ENCODE measurements at places on chromosomes 3 and 15.
A peak's percentile ranks its signal among the peaks of the same experiment; 100 is the strongest.

DNA sequence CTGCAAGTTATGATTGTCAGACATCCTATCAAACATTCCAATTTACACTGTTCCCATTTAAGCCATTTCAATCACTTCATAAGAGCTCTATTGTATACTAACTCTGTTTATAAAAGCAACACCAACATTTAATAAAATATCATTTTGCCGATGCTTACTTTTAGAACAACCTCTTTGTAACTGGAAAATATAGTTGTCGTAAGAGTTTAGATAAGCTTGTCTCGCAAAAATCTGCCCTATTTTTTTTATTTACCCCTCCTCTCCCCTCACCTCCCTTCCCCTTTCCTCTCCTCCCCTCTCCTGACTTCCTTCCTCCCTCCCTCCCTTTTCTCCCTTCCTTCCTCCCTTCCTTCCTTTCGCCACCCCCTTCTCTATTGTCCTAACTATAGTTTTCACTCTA, 105.7 kb upstream of the PEX5L start:
- DNase-seq, result no peak

GRCh38 chr15:69659454-69660050, 206.9 kb downstream of the RPLP1 start:
- no peak for DNase-seq

DNA sequence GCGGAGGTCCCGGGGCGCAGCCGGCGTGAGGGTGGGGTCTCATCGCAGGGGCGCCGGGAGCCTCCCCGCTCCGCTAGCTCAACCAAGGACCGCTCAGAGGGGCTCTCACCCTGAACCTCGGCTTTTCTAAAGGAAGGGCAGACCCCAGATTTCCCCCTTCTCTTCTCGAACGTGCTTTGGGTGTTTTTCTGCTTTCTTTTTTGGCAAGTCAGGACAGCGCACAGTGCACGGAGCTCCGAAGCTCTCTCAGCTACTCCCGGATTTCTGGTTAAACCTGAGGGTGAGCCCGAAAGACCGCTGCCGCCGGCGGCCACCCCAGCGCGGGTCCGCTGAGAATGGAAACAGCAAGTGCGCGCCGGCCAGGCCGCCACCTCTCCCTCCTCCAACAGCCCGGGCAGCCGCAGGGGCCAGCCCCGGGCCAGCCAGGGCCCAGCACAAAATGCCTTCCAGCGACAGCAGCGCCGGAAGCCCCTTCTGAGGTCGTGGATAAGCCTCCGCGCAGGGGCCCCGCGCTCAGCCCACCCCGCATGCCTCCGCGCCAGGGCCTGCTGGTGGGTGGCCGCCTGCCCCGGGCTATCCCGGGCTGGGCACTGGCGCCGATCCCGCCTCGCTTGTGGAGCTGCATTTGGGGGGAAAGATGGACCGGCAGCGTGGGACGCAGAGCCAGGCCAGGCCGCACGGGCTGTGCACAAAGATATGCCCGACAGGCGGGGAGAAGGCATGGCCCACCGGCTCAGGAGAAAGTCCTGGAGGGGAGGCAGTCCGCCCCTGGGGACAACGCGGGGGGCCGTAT, 8.2 kb upstream of the OCA2 start:
- DNase-seq, result peak; percentile 66

DNA sequence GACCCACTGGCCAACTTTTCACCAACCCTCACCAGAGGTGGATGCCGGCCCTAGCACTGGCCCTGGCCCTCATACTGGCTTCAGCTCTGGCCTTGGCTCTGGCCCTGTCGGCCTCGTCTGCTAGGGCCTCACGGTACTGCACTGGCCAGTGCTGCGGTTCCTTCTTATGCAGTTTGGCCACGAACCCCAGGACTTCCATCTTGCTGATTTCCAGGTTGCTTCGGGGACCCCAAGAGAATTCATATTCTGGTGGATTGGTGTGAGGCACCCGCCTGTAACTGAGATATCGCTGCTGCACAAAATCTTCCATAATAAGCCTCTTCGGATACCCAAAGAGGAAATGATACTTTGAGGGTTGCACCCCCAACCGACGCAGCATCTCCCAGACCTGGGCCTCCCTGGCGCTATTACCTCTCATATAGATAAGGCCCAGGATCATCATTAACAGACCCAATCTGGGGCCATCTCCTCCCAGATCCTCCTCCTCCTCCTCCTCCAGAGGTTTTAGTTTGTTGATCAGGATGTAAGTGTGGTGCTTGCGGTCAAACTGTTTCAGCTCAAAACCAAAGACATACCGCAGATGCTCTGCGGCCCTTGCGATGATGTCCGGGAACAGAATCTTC, 883 bp downstream of the MAGEF1 start:
- DNase-seq, result no peak

- peak; percentile 73 for DNase-seq
Measured at GRCh38 chr15:40511472-40512133, 40.8 kb downstream of the CHST14 start.

- DNase-seq, result peak; percentile 67
Measured at GRCh38 chr3:105518806-105519418, 152.2 kb downstream of the ALCAM start.

DNA sequence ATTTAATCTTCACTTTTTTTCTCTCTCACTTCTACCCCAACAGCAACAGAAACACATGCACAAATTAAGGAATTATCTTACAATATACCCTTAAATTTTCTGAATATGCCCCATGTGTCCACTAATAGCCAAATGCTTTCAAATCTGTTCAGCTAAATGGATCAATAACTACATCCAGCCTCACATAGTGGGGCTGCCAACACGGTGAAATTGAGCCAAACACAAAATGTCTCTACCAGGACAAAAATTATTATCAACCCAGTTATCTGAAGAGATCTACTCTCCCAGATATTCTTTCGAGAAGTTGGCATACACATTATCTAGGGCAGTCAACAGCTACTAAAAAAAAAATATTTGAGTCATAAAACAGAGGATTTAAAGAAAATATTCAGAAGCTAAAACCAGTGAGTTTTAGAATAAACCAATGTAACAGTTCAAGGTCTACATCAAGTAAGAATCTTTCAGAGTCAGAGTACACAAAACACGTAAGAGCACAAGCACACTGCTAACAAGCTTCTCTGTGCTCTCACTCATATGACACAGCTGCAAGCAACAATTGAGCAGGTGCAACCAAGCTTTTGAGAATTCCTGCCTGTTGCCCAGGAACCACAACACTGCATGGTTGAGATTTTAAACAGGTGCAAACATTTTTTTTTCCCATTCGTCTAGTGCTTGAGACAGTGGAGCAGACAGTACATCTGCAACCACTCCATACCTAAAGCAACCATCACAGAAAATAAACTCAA, 247.7 kb downstream of the ZBTB20 start:
- peak; percentile 31 for DNase-seq

DNA sequence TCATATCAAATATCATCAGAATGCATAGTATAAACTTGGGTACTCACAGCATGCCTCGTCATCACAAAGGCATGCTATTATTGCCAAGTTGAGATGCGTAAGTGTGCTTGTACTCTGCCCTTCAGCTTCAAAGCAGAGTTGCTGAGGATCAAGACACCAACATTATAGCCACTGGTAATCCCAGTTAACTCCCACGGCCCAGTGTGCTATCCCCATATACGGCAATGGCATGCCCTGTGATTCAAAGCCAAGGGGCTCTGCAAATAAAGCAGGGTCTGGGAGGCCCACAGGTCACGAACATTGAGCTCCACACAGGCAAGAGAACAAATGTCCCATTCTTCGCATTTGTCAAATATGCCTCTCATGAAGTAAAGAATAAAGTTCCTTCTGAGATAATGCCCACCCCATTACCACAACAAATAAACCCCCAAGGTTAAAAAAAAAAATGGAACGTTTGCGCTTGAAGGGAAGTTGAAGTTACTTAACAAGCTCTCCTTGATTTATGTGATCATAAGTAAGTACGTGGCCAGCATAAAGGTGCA, 298.1 kb upstream of the NECTIN3 start:
- DNase-seq, result no peak

All from neural progenitor cell (in vitro differentiated cells).